ENCODE measurements at places on chromosomes 3 and 15.

DNA sequence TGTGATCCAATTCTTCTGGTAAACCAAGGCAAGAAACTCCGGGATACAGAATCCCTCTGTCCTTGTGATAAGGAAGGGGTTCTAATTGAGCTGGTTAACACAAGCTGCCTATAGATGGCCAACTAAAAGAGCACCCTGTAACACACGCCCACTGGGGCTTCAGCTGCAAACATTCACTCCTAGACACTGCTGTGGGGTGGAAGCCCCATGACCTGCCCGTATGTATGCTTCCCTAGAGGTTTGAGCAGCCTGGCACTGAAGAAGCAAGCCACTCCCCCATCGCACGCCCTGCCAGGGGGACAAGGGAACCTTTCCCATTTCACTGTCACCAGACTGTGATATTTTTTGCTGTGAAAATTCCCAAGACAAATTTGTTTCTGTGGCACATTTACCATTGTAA lies 516.9 kb upstream of the GOLIM4 start:
- no peak for DNase-seq

DNA sequence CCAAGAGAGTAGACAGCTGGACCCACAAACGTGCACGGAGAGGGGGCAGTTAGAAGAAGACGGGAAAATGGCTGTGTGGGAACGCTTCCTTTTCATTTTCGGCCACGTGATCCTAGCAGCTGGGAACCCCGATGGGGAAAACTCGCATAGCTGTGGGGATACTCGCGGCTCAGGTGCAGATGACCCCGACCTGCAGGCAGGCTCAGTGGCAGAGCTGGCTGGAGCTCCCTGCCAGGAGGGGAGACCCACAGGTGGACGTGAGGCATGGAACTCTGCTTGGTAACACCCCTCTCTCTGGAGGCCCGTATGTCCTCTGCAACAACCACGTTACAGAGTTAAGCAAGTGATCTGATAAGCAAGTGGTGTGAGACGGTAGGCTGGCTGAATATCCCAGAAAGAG lies 84.6 kb upstream of the SNRPA1 start:
- DNase-seq = no peak

DNA sequence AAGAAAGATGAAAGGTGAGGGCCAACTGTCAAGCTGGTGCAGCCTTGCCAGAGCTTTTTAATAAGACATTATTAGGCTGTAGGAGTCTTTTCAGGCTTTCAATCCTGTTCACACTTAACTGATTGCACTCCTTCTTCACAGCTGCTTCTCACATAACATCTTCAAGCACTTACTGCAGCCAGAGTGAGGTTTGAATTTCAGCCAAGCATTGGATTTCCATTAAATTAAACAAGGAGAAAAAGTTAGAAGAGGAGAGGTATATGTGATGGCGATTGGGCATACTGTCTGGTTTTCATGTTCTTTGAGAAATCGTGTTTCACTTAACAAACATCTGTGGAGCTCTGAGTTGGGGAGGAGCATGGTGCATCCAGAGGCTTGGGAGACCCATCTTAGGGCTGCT lies 392.8 kb upstream of the LRRC3B start:
- no peak for DNase-seq

DNA sequence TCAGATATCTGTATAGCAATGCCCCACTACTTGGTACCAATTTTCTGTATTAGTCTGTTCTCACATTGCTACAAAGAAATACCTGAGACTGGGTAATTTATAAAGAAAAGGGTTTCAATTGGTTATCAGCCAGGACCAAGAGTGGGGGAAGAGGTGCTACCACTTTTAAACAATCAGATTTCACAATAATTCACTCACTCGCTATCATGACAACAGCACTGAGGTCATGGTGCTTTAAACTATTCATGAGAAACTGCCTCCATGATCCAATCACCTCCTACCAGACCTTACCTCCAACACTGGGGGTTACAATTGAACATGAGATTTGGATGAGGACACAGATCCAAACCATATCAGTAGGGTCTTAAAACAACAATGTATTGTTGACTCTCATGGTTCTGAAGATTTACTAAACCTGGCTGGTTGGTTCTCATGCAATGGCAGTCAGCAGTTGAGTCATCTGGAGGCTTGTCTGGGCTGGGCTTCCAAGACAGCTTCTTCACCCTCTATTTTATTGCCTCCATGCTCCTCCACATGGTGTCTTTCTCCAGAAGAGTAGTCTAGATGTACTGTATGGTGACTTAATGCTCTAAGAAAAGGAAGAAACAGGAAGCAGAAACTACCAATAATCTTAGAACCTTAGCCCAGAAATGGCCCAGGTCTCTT lies 21.2 kb upstream of the TM4SF4 start:
- DNase-seq = no peak

DNA sequence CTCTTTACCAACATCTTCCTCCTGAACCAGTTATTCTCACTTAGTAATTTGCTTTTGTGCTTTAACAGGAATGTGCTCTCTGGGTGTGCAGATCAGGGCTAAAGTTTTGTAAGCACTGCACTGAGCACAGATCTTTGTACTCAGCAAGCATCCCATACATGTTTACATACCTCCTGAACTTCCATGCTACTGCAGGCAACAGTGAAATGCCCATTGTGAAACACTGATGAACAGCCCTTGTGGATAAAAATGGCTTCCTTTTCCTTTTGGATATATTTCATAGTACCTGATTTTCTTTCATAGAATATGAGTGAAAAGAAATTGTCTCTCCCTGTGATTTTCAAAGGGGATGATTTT lies 855.9 kb downstream of the MCTP2 start:
- no peak for DNase-seq

DNA sequence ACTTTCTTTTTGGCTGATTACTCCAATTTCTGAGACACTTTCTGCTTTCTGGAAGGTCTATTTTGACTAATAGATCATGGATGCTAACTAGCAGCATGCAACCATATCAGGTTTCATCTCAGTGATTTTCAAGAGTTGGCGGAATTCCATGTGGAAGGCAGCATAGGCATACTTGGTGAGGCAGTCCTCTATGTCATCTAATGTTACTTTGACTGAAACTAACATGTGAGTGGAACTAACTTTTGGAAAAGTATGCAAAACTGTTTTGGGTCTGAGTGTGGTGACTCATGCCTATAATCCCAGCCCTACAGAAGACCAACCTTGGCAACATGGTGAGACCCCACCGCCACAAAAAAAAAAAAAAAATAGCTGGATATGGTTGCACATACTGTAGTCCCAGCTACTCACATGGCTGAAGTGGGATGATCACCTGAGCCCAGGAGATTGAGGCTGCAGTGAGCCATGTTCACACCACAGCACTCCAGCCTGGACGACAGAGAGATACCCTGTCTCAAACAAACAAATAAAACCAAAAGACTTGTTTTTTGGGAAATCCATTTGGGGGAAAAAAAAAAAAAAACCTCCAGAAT lies 1033.7 kb downstream of the ROBO1 start:
- DNase-seq = no peak

DNA sequence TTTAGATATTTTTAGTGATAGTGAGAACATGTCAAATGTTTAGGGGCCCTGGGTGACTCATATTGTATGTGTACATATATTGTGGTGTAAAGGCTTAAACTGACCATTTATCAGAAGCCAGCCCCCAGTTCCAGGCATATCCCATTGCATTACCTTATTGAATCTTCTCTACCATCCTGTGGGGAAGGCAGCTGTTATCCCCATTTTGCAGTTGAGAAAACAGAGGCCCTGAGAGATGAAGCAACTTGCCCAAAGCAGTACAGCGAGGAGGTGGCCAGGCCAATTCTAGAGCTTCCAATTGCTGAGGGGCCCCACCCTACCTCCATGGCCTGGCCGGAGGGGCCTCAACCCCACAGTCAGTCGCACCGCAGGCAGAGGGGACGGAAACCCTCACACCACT lies 47.9 kb downstream of the ZNF710 start:
- DNase-seq = no peak

GRCh38 chr3:108602249-108602934 lies 12.9 kb downstream of the DZIP3 start:
- no peak for DNase-seq

DNA sequence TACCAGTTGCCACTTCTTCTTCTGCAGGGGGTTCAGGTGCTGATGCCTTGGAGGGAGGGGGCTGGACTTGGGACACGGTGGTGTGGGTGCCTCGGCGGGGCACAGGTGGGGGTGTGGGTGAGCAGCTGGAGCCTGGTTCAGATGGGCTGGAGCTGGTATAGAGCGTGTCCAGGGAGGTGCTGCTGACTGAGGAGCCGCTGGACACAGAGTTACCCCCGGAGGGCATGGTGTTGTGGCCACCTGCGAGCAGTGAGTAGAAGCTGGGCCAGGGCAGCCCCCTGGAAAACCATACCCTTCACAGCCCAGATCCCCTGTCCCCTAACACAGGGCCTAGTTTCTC lies 4.2 kb downstream of the NCKIPSD start:
- DNase-seq = no peak

- no peak for DNase-seq
Observed at GRCh38 chr3:153338487-153338886, 176.5 kb downstream of the RAP2B start.

DNA sequence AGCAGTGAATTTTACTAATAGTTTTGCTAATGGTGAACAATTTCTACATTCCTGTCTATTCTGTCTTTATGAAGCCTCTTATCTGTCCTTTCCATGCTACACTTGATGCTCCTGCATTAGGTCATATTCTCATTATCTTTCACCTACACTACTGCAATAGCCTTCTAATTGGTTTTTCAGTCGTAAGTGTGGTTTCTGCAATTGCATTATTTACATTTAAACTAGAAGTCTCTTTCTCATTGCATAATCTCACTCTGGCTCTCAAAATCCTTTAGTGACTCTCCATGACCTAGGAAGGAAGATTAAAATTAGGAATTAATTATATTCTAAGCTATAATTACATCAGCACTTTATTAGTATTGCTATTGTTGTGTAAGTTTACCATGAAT lies 686.5 kb downstream of the IGSF11 start:
- DNase-seq = no peak

GRCh38 chr15:63044077-63044644 lies 1.6 kb downstream of the TPM1 start:
- DNase-seq = no peak

- DNase-seq = no peak
Observed at GRCh38 chr3:49713336-49714105, 6.0 kb downstream of the AMIGO3 start.

DNA sequence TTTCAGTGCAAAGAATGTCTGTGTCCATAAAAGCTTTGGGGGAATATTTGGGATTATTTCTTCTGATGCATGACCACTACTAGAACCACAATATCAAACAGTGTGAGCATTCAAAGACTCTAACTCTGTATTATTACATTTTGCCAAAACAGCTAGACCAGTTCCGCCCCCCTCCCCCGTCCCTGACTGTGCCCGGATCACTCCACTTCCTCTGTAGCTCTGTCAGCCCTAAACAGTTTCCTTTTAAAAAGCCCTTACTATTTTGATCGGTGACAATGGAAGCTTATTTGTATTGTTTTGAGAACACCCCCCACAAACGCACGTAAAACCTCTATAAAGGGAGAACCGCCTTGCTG lies 36.6 kb upstream of the EPHB3 start:
- DNase-seq = no peak

DNA sequence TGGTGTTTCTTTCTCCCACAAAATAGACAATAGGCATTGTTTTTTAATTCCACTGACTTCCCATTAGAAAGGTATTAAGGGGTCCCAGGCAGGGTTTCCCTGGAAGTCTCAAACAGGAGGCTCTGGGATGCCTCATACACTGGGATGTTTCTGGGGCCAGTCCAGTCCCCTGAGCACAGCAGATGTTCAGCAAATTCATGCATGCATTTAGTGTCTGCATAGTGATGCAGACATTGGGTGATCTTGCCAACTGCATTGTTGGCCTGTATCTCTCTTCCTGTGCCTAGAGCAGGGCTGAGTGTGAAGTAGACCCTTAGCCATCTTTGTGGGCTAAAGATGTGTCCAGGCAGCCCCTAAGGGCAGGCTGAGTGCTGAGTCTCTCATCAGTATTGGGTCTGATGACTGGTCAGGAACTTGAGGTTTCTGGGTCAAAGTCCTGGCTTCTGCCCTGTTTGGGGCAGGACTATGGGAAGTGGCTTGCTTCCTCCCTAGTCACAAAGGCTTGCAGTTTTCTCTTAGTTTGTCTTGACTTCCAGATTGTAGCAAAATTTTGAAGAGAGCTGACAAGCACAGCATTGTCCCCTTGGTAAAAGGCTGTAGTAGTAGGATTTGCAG lies 56.5 kb downstream of the BSN start:
- DNase-seq = no peak

DNA sequence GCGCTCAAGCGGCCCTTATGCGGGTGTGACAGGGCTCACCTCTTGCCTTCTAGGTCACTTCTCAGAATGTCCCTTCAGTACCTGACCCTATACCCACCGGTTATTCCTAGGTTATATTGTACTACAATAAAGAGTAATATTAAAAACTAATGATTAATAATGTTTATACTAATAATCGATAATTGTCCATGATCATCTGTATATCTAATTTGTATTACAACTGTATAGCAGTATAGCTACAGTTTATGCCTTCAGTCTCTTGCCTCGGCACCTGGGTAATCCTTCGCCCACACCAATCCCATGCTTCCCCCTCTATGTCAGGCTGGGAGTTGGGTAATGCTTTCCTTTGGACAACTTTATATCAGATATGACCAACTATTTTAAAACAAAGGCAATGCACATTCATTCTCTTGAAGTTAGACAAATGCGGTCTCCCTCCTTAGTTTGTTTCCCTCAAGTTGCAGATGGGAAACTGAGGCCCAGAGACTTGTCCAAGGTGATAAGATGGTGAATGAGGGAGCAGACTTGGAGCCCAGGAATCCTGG lies 3.4 kb downstream of the FAH start:
- DNase-seq = no peak

GRCh38 chr15:31477301-31477700 lies 150.7 kb downstream of the KLF13 start:
- DNase-seq = no peak

GRCh38 chr3:174202561-174202960 lies 656.6 kb upstream of the NAALADL2 start:
- DNase-seq = no peak

DNA sequence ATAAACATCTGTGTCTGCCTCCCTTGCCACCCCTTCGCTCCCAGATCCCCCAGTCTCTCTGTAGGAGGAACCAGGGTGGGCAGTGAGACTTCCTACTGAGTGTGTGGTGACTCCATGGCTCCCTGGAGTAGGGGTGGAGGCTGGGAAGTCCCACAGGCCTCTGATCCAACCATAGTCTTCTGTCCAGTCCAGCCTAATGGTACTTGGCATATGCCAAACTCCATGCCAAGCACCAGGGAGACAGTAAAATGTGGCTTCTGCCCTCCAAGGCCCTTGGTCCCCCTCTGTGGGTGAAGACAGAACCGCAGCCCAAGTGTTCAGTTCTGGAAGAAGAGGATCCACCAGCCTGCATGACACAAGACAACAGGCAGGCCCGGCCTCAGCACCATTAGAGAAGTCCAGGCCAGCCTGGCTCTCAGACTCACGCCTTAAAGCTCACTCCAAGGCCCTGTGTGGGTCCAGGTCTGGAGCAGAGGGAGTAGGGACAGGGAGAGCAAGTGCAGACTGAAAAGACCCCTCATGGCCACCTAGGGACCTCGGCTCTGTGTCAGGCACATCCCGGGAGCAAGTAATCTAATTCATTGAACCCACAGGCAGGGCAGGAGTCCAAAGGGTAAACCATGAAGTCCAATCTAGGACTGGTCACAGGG lies 112.7 kb downstream of the ETFA start:
- DNase-seq = no peak

All from C1 segment of cervical spinal cord (tissue), 14 donors.